ENCODE measurements at places on chromosomes 13 and 19. TPM values are rescaled to one million over a fixed set of nuclear protein-coding genes. Genes with fewer than 3 reads are reported as not detected.

DNA sequence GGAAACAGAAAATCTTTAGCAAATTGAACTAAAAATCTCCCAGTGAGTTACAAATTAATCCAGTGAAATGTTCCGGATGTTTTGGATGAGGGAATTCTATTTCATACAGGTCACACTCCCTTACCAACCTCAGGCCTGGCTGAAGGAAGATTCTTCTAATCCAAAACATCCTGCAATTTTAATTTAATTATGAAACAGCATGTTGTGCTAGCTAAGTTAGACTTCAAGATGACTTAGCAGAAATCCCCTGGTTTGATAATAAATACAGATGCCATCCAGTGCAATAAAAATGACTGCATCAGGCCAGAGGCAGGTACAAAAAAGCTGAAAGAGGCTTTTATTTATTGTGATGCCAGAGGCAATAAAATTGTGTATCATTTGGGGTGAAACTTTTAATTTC, 96.7 kb upstream of the CLDN10 start:
- DNase-seq: no peak

ZNF100 gene
- 22.8 TPM for total RNA-seq

DNA sequence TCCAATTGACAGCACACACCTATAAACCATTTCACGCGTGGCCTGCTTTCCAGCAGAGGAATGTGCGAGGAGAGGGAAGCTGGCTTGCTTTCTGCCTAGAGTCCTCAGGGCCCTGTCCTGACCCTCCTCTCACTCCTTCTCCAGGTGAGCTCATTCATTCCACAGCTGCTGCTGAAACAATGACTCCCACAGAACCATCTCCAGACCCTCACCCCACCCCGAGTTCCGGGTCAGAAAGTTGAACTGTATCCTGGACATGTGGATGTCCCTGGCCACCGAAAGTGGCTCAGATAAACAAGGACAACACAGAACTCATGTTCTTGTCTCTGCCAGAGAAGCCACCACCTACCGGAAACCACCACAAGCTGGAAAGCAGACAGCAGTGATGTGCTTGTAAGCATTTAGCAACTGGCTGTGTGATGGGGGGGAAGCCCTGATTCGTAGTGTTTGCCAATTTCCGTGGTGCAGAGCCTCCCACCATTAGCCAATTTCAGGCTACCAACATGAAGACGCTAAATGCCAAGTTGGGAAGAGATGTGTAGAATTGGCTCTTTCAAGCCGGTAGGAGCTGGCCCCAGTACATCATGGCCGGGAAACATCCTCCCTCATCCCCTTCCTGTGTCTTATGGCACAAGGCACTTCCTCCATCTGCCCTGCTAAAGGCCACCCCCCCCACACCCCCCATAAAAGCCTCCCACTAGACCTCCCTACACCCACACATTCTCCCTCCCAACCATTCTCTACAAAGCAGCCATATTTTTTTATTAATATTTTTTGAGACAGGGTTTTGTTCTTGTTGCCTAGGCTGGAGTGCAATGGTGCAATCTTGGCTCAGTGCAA, 5.0 kb downstream of the SYCE2 start:
- no peak for DNase-seq

DNA sequence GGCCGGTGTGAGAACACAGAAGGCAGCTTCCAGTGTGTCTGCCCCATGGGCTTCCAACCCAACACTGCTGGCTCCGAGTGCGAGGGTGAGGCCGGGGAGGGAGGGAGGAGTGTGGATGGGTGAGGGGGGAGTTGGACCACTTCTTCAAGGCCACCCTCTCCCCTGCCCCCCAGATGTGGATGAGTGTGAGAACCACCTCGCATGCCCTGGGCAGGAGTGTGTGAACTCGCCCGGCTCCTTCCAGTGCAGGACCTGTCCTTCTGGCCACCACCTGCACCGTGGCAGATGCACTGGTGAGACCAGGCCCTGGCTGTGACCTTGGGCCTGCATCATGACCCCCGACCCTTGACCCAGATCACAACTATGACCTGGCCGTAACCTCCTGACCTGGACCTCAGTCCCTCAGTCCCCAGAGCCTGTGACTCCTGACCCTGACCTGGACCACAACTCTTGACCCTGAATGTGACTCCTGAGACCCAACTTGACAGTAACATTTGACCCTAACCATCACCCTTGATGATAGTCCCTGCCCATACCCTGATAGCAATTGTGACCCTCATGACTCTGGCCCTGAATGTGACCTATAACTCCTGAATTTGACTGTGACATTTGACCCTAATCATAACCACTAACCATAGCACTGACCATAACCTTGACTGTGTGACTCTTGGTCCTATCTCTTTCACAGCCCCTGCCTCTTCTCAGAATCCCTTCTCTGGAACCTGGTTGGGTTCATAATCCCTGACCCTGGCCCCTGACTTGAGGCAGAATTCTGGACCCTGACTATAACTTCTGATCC, 10.9 kb downstream of the LTBP4 start:
- no peak for DNase-seq

GRCh38 chr13:87884884-87885283, 213.7 kb downstream of the SLITRK5 start:
- no peak for DNase-seq

DNA sequence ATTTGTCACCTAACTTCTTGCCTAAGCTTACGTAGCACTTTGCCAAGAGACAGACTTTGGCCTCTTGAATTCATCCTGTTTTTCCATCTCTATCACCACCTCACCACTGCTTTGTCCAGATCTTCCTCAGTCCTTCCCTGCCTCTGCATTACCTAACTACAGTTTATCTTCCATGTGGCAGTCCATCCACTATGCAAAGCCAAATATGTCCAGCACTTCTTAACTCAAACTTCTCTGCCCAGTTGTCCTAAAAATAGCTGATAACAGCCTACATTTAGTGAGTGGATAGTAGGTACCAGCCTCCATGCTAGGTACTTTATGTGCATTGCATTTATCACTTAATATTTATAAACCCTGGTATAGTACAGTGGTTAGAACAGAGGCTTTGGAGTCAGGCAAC, 111.4 kb downstream of the ZAR1L start:
- DNase-seq: no peak

SYT3 gene
- not detected for total RNA-seq

DNA sequence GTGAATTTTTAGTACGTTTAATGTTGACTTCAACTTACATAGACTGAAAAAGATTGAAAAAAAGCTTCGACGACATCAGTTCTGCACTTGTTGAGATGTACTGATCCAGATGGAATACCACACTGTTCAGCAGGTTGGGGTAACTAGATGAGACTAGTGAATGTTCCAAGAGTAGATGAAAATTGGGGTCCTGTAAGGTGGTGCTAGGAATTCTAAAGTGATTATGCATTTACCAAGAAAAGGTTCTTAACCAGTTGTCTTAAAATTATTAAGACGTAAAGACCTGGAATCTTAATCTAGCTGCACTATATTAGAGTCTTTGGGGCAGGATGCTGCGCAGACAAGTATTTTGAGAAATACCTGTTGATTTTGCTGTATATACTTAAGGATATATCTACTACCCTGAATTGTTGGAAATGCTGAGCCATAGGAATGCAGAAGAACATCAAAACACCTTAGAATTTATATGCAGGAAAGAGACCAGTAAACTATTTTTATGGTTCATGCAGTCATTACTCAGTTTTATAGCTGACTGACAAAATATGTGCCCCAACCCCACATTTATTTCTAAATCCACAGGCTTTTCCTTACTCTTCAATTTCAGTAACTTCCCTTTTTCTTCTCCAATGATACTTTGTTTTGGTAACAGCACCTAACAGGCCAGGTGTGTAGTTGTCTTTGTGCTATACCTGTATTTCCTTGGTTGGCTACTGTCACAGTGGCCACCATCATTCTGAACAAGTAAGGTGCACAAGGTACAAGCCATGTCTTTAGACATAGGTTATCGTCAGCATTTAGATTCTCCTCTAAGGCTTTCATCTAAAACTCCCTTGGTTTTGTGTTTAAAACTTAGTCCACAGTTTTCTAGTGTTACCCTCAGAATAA, 8.6 kb downstream of the MIR17HG start:
- DNase-seq: no peak

ZNF773 gene
- 11.0 TPM for total RNA-seq

DNA sequence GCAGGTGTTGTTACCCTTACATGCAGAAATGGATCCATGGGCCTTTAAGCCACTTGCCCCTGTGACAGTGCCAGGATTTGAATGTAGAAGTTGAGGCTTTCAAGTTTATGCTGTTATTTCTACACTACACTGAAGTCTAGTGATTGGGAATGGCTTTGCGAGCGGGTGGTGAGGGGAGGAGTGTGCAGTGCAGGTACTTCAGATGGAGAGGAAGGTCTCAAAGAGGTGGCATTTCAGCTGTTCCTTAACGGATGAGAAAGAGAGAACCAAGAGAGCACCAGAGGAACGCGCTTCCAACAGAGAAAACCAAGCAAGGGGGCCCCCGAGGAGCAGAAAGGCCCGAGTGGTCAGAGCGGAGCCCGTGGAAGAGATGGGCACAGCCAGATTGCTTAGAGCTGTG, 13.3 kb downstream of the ACTN4 start:
- DNase-seq: no peak

Measured in ovary (tissue), 10 donors.